ENCODE measurements at places on chromosomes 4 and X.

DNA sequence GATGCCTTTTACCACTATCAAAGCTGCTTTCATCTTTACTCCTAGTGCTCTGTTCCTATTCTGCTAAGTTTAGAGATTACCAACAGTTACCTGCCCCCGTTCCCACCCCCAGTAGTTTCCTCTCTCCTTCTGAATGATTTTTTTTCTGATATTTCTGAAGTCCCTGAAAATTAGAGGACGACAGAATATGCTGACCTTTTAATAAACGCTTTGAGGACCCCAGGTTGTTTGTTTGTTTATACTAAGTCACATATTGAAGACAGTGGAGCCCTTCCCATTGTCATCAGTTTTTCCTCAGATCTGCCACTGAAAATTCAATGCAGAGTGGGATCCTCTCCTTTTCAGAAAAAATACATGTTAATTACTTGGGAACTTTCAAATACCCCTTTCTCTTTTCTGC, 1039.3 kb upstream of the AGA start:
- no peak for DNase-seq

DNA sequence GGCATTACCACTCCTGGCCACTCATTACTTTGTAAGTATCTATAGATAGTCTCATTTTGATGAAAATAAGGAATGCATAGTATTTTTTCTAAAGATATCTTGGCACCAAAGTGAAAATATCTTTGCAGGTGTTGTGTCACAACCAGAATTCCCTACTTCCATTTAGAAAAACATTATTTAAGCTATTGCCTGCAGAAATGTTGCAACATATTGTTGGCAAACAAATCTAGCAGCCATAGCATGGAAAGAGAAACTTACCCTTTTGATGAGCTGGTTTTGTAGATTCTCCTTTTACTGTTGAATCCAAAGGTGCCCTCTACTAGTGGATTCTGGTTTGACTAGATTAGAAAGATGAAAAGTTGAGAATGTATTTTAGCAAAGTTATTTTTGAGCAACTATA, 138.8 kb downstream of the AREG start:
- DNase-seq = peak; percentile 64

DNA sequence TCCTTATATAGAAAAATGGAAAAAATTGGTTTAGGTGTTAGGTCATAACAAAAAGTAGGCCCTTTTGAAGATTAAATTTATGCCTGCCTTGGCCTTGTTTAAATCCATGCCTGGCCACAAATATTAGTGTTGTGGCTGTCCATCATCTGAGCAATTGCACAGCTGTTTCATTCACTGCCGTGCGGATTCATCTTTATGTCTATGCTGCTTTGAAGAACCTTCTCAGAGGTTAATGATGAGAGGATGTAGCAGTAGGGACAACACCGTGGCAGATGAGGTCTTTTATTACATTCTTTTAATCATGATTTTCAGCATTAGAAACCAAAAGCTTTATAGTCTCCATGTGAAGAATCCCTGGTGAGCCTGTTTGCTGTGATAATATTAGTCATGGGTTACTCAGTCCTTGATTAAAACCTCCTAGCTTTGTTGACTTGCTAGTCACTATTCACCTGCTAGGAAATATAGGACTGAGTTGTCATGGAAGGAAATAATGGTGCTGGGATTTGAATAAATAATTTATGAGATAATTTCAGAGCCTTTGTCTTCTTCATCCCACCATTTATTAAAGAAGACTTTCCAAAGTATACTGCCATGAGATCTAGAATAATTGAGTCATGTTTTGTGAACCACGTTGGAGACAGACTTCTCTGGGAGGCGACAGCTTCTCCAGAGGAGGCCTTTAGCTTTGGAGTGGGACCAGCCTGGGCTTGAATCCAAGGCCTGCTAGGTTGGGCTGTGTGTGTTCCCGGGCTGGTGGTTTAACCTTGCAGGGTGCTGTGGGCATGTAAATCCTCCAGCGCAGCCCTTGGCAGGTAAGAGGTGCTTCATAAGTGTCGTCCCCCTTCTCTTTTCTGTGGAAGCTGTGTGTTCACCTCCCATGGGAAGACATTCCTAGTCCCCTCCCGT, 53.5 kb downstream of the PTTG2 start:
- DNase-seq = peak; percentile 54

DNA sequence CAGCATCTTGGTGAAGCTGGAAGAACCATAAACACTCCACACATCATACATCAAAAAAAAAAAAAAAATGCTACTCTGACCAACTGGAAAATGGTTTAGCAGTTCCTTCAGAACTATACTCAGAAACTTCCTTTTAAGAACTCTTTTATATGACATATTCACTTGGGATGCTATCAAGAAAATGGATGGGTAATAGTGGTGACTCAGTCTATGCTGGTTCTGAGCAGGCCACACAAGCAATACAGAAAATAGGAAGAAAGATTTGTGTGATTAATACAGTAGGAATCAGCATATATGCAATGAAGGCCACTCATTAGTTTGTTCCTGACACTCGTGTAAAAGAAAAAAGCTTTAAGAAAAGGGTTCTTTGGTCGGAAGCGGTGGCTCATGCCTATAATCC, 123.5 kb upstream of the FAT4 start:
- peak; percentile 81 for DNase-seq

DNA sequence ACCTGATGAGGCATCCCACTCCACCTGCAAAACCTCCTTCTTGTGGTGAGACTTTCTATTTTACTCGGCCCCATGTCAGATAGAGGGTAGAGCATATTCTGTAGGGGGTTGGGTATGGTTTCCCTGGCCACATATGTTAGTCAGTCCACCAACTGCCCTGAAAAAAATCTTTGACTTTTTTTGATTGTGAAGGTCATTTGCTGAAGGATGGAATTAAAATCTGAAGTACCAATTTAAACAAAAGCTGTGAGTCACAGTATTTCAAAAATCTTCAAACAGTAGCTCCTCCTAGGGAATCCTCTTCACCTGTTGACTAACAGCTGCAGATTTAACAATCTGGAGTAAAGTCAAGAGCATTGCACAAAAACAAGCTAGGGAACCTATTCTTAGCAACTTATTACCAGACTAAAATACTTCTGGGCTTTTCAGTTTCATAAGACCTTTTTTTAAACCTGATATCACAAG, 8.0 kb upstream of the CCDC110 start:
- DNase-seq = peak; percentile 32

DNA sequence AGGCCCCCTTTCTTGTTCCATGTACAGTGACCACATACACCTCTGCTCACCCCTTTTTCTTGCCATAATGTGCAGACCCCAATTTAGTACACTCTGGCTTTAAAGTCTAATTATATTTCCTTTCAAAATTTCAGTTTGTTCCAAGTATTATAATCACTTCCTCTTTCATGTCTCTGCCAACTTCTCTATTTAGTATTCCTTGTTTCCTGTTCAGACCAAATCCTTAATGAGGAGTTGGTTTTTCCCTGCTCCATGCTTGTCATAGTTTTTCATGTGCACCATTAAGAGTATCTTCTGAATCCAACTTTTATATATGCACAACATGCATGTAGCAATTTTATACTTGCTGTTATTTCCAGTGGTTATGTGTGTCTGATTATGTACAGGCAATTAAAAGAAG, 32.3 kb downstream of the USP53 start:
- no peak for DNase-seq

- peak; percentile 86 for DNase-seq
Observed at GRCh38 chrX:31353095-31353494, 281.3 kb upstream of the FTHL17 start.

GRCh38 chr4:141669501-141669900, 33.1 kb downstream of the IL15 start:
- DNase-seq = no peak

GRCh38 chr4:37732526-37733186, 46.5 kb upstream of the RELL1 start:
- DNase-seq = no peak

DNA sequence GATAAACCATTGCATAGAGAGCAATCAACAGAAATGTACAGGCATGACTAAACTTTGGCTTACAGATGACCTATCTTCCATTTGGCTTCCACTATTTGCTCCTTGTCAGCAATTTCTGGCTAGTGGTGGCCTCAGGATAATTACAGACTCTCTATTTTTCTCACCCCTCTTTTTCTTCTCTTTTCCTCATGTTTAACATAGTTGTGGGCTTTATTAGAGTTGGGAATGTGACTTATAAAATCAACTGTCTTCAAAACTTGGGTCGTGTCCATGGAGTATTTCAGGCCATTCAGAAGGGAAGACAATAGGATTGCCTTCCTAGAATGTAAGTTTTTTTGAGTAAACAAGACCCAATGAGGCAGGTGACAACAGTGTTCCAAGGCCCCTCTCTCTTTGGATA, 236.2 kb downstream of the FRAS1 start:
- DNase-seq = no peak

DNA sequence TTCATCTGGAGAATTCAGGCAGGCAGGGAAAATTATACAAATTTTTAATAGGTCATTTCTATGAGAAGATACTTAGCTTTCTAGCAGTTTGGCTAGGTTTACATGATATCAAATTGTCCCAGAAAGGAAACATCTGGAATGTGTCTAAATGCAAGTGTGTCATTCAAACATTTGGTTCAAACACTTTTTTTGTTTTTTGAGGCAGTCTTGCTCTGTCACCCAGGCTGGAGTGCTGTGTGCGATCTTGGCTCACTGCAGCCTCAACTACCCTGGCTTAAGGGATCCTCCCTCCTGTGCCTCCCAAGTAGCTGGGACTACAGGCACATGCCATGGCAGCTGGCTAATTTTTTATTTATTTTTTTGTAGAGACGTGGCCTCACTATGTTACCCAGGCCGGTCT, 31.6 kb downstream of the SPARCL1 start:
- no peak for DNase-seq

GRCh38 chr4:184851200-184851541, 25.4 kb upstream of the ACSL1 start:
- DNase-seq = peak; percentile 25

- DNase-seq = no peak
Observed at GRCh38 chrX:68690936-68691501, 43.6 kb downstream of the STARD8 start.

- no peak for DNase-seq
Observed at GRCh38 chrX:140504371-140505324, at the start of gene SOX3. Gene SOX3 (minus strand): TSS chrX:140505069. CDS start chrX:140505060, 9 bp downstream.

GRCh38 chrX:125205133-125205917, 114.3 kb upstream of the TEX13C start:
- peak; percentile 46 for DNase-seq

DNA sequence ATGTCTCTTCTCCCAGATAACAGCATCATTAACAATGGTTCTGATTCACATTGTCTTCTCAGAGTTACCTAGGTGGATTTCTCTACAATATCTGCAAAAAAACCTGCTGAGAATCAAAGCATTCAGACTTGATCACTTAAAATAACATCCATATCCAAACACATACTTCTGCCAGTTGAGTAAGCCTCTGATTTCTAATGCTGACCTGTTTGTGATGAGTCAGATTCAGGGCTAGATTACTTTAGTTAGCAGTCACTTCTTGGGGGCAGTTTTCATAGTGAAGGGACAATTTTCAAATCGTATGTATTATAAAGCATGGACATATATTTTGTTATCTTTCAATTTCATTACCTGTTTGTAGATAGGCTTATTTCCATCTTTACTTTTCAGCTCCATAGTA, 35.5 kb downstream of the CCNI start:
- peak; percentile 70 for DNase-seq

DNA sequence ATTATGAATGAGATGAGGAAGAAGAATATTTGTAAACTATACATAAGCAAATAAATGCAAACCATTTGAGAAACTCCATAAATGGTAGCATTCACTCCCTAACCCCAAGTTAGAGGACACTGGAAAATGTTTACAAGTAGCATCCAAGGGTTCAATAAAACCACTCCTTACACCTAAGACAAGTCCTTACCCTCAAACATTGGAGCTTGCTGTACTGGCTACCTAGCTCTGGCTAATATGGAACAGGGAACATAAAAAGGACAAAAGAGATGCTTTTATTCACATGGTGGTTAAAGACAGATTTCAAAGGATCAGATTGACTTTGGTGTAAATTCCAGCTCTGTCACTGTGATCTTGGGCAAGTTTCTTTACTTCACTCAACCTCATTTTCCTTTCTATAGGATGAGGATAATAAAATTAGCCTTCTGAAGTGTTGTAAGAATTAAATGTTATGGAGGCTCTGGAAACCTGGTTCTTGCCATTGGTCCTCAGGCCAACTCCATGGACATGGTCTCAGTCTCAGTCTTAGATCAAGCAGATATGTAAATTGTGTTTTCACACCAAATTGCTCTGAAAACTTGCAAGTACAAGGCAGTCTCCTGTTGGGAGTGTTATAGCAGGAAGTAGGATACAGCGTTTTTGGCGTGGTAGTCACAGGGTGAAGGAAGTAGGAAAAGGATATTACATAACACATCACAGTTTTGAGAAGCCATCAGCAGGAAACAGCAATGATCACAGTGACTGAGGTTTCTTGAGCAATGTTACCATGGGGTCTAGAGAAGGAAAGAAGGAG, 3.3 kb downstream of the CXCL1 start:
- no peak for DNase-seq

DNA sequence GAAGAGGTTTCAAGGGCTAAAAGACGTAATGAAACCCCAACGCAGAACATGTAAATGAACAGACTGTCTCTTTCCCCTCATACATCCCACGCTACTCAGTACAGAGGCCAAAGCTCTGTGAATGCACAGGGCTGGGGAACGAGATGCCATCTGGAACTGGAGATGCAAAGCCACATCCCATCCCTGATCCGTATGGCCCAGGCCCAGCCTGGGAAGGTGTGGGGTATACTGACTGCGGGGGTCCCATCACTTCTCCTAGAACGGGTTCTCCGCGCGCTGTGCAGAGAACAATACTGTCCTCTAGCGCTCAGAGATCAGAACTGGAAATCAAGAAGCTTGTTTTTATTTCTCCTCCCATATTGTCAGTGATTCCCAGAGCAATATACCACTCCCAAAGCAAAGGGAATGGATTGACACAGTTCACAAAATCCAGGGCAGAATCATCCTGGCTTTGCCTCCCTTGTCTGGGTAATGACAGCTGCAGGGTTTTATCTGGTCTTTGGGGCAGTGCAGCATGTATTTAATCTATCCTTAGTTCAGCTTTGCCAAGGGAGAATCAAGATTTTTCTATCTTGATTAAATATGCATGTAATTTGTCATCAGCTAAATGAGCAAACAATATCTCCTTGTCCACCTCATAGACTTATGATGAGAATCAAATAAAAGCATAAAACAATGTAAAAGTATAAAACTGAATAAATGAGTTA, 47.3 kb upstream of the TLR3 start:
- DNase-seq = peak; percentile 37

GRCh38 chr4:168908093-168908492, 102.0 kb downstream of the CBR4 start:
- no peak for DNase-seq

DNA sequence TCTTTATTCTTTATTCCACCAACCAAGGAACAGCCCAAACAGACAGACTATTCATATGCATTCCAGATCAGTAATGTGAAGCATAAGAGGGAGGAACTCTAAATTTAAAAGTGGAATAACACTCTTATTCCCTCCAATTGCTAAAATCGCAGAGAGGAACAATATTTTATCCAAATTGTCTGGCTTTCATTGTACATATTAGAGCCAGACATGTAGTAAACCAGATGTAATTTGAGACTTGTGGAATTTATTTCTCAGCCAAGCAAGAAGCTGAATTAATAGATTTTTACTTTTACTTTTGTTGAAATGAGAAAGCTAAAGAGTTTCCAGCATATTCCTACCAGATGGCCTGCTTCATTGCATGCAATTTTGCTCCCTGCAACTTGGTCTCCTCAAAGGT, 674.6 kb upstream of the SLIT2 start:
- no peak for DNase-seq
